ENCODE measurements at places on chromosomes 1 and 21.

DNA sequence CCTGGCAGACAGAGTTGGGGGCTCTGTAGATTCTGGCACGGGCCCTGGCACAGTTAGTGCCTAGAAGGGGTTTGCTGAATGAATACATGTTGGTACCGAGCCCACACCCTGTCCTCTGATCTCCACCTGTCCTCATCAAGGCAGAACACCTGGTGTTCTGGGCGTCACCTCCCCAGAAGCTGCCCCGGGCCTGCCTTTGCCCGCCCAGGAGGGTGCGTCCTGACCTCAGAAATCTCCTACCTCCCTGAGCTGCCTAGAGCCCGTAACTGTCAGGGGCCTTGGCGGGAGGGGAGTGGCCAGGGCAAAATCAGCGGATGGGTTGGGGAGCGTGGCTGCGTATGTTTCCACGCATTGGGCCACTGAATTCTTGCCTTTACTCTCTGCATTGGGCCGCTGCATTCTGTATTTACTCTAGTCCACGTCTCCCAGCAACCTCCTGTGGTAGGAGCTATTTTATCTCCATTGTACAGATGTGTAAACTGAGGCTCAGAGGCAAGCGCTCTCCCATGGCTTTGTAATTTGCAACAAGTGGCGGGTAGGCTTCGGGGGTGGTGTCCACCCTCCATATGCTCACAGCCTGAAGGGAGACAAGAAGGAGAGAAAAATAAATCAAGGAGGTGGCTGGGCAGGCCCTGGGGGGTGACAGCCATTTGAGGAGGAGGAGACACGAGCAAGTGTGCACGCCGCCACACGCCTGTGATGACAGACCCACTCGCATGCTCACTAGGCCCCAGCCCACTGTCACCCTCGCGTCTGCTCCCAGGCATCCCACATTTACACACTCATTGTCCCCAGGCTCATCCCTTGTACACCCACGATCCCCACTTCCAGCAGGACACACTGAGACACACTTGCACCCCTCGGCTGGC lies 95.7 kb upstream of the WNT4 start:
- no peak for DNase-seq

GRCh38 chr1:102852613-102853012 lies 255.7 kb downstream of the COL11A1 start:
- DNase-seq, result peak; percentile 44

- DNase-seq, result peak; percentile 30
Observed at GRCh38 chr1:185156288-185156853, 382 bp downstream of the TRMT1L start.

- no peak for DNase-seq
Observed at GRCh38 chr1:21192284-21192683, 15.6 kb upstream of the EIF4G3 start.

DNA sequence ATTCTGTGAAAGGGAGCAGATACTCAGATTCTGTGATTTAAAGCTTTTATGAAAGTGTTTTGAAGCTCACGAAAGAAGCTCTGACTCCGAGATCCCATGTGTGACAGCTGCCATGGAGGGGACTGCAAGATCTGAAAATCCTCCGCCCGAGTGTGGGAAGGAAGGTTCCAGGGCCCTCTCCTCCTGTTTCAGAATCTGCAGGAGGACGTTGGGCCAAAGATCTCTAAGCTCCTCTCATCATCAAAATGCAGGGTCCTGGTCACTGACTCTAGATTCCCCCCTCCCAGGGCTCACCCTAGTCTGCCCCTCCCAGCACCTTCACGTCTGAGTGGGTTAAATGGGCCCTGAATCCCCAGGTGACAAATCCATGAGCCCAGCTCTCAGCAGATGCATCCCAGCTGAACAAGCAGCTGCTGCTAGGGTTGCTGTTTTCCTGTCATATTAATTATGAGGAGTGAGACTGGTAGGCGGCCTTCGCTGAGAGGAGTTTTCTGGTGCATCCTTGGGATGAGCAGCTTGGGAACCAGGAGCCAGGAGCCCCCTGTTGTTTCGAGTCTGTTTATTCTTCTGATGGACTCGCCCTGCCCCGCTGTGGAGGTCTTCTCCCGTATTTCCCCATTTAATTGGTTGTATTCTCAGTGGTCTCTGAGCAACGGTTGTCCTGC lies 402.0 kb downstream of the MATN1 start:
- no peak for DNase-seq

DNA sequence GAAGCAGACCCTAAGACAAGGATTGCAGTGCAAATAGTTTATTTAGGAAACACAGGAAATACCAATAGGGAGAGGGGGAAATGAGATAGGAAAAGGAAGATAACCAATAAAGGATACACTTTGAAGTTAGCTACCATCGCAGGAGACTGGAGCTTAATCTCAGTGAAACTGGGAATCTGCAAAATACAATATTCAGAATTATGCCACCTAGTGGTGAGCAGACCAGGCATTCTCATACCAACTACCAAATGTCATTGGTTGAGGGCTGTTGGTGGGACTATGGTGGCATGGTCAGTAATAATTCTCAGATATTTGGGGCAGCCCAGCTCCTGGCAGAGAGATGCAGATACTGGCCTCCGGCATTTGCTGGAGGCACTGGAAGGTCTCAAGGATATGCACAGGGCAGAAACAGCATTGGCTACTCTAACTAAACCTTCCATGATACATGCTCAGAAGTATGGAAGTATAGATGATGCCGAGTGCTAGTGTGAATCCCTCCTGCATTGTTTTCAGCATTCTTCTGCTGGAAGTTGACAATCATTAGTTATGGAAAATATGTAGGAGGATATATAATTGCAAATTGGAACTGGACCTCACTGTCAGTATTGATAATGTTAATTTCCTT lies 11.8 kb upstream of the ZFP69B start:
- DNase-seq, result peak; percentile 12

DNA sequence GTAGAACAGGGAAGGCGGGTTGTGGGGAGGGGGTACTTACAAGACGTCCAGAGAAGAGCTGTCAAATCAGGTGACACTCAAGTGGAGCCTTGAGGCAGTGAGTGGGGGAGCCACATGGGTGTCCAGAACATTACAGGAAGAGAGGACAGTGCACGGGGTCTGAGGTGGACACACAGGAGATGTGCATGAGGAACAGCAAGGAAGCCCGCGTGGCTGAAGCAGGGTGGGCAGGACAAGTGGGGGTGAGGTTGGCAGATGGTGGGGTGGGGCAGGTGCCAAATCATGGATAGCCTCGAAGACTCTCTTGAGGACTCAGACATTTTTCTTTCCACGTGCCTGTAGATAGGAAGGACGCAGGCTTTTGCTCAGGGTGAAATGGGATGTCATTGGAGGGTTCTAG lies 921 bp downstream of the SMPDL3B start:
- no peak for DNase-seq

- no peak for DNase-seq
Observed at GRCh38 chr1:28155628-28156027, 20.9 kb downstream of the PTAFR start.

DNA sequence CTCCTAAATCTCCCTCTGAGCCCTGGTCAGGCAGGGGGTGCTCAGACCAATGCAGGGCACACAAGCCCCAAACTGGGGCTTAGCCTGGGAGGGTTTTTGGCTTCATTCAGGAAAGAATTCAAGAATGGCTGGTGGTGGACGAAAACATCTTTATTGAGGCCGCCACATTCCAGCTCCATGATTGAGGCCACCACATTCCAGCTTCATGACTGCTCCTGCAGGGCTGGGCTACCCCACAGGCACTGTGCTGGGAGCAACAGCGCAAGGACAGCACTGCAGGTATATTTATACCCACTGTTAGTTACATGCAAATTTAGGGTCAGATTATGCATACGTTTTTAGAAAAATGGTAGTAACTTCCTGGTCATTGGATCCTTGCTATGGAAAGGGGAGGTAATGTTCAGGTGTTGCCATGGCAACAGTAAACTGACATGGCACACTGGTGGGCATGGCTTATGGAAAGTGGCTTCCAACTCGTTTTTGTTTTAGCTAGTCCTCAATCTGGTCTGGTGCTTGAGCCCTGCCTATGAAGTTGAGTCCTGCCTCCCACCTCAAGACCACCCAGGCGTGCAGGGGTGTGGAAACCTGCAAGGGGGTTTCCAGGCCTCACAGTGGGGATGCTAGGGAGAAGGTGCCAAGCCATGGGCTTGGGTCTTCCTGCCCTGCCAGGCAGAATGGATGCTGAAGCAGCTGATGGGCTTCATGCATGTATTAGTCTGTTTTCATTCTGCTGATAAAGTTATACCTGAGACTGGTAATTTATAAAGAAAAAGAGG lies 348.7 kb upstream of the AJAP1 start:
- no peak for DNase-seq

GRCh38 chr21:25614441-25614840 lies 7.2 kb upstream of the MRPL39 start:
- no peak for DNase-seq

- DNase-seq, result no peak
Observed at GRCh38 chr1:205506409-205507200, 2.1 kb downstream of the CDK18 start.

- DNase-seq, result peak; percentile 88
Observed at GRCh38 chr1:41613689-41614574, 129.4 kb upstream of the EDN2 start.

DNA sequence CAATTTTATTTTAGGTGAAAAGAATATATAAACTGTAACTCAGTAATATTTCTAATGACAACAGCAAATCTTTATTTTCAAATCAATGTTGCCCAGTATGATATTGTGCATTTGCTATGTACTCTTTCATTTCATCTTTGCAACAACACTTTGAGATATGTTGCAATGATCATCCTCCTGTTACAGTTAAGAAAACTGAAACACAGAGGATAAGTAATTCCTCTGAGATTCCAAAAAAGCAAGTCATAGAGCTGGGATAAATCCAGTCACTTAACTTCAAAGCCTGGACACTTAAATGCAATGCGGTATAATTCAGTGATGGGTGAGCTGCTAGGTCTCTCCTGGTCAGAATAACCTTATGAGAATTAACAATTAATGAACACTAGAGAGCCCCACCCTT lies 48.6 kb upstream of the EXO1 start:
- peak; percentile 12 for DNase-seq

- no peak for DNase-seq
Observed at GRCh38 chr1:86696522-86696921, 7.9 kb upstream of the SH3GLB1 start.

- DNase-seq, result no peak
Observed at GRCh38 chr1:101482306-101482705, 245.5 kb downstream of the S1PR1 start.

DNA sequence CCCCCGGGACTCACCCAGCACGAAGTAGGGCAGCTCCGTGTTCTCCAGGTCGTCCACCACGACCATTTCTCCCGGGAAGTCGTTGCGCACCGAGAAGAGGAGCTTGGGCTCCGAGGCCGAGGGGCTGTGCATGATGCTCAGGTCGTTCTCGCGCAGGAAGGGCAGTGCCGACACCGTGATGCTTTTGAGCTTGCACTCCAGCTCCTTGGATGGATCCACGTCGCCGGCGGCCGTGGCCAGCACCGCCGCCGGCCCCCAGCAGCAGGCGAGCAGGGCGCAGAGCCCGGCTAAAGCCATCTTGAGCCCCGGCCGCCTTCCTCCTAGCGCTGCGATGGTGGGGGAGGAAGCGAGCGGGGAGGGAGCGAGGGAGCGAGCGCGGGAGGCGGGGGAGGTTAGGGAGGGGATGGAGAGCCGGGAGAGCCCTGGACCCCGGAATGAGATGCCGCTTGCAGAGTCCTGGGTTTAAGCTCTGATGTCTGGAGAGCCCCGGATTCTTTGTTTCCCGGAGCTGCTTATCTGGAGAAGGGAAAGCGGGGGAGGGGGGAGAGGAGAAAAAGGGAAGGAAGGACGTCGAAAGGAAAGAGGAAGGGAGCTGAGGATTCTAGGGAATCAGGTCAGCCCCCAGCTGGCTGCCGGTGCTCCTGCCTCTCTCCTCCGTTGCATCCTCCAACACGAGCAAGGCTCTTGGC lies at the start of gene ASTN1:
TSS of gene ASTN1 (minus strand) at position 333 of the 689 bp plus-strand sequence. CDS start at position 297, 36 bp downstream.
- DNase-seq, result no peak

- DNase-seq, result no peak
Observed at GRCh38 chr21:15003463-15004135, 61.2 kb downstream of the NRIP1 start.

DNA sequence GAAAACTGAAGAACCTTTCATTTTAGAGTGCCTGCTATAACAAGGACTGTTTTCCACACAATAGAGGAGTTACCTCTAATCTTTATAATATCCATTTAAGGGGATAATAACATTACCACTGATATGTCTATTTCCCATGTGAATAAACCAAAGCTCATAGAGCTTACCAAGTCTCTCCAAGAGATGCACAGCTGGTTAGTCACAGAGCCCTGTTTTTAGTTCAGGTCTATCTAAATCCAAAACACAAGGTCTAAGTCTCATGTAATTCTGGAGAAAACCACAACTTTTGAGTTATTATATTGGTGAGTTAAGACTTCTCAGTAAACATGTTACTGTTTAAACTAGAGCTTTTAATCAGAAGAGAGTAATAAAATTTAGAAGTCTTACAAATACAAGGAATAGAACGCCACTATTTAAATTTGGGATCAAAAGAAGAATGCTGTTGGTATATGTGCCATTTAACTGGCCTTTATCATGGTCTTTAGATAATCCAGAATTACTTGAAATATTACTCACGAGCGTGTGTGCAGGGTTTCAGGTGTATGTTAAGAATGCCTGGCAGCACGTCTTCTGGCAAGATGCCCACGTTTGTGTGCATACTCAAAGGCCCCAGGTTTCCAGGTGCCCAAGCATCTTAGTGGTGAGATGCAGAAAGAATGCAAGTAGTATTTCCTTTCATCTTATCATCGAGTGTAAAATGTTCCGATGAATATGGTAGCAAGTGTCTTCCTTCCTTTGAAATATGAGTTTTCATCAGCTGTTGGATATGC lies 190.6 kb downstream of the FMN2 start:
- peak; percentile 60 for DNase-seq

DNA sequence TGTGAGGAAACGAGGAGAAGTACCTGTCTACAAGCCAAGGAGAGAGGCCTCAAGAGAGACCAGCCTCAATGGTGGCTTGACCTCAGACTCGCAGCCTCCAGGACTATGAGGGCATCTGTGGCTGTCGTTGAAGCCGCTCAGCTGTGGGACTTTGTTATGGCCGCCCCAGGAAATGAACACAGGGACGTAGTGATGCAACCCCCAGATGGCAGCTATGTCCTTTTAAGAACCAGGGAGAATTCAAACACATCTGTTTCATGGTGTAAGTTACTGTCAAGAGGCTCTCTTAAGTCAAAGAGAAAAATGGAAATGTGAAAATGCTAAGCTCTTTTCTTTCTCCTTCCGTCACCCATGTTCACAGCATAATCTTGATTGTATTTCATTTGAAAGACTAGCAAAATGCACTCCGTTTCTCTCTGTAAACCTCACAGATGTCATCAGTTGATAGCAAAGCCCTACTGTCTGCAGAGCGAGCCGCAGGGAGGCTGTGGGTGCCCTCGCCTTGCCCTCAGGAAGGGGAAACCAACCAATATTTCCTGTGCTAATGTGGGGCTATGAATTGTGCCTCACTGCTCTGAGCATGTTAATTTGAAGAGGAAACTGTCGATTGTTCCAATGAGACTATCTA lies 21.3 kb downstream of the UBASH3A start:
- DNase-seq, result no peak

- DNase-seq, result peak; percentile 20
Observed at GRCh38 chr1:215923129-215923824, 356.2 kb downstream of the KCTD3 start.

- no peak for DNase-seq
Observed at GRCh38 chr1:33824321-33824720, 39.6 kb upstream of the HMGB4 start.
